Kidney (tissue), 22 donors: ENCODE measurements at places on chromosomes 3 and 15.

DNA sequence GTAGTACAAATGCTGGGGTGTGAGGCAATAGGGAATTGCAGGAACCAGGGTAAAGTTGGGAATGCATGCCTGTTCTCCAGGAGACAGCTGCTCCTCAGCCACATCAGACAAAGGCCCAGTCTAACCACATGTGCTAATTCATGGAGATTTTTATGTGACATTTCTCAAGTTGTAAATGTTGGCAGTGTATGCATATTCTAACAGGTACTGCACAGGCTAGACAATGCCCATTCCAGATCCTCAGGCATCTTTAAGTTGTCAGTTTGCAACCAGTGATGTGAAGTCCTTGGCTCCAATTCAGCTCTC is 84.9 kb downstream of the EEFSEC start:
- no peak for DNase-seq

DNA sequence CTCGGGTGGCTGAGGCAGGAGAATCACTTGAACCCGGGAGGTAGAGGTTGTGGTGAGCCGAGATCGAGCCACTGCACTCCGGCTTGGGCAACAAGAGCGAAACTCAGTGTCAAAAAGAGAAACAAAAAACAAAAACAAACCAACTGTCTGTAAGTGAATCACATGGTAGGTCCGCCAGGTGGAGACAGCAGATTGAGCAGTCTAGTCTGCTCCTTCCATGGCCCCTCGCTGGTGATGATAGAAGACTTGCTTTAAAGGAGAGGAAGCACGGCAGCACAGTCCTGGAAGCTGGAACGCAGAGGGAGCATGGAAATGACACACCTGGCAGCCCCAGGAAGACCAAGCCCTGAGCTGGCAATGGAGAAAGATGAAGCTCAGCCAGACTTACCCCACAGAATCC is 31.4 kb upstream of the MGLL start:
- DNase-seq, result no peak

- DNase-seq, result no peak
These were observed 176.9 kb upstream of the ANKRD28 start for GRCh38 chr3:15974647-15975046.

DNA sequence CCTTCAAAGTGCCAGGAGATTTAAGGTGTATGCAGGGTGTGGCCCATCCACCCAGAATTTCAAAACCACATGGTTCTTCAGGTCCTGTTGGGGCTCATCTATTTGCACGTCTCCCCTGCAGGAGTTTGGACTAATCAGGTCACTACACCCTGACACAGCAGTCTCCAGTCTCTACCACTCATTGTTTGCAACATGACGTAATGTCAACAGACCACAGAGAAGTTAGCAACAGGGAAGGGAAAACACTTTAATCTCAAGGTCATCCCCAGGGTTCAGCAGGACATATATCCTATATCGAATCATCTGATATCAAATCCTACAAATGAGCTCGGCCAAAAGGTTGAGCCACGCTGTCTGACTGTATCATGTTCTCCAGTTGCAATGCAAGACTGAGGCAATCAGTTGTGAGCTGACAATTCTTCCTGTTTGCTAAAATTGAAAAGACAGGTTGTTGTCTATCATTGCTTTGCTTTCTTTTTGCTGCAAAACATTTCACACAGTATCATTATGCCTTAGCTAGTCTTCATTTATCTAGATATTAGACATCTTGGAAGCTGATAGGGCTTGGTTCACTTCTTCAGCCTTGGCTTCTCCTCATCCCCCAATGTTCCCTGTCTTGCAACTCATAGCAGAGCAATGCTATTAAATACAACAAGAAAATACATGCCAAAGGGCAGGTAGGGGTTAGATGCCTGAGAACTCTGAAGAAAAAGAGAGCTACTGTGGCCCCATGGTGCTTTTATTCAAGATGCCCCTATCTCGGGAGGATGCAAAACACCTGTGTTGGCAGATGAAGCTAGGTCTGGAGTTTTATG is 13.4 kb upstream of the LEKR1 start:
- no peak for DNase-seq

DNA sequence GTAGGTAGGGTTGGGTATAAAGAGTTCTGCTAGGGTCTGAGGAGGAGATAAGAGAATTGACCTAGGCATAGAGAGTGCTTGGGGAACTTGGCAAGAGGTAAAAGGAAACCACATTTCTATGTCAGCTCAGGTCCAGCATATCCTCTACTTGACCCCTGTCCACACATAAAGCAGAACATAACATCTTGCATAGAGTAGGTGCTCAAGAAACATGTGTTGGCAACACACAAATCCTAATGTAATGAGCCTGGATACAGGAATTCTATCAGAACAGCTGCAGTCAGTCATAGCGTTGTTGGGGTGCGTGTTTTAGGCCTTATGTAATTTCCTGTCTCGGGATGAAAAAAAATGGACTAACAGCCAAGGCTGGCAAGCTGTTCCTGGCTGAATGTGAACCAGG is 35.0 kb upstream of the PLCL2 start:
- DNase-seq, result no peak

DNA sequence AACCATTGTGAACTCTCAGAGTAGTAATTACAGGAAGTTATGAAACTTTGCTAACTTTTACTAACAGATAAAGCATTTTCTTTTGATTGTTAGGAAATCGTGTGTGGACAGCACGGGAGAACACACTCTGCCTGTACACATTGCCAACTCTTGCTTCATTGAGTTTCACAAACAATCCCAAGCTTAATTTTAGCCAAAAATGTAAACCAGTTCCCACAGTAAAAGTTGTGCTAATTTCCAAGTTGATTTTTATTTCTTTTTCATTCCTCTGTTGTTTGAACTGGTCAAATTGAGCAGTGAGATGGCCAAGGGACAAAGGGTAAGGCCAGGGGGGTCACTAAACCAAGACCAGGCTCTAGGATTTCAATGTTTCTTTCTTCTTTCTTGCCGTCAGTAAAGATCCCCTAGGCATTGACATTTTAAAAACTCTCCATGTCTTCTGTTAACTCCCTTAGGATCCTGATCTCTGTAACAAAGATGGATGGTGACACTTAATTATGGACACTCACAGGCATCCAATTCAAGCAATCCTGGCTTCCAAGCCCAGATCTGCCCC is 414.9 kb downstream of the RBMS3 start:
- DNase-seq, result peak; percentile 11

GRCh38 chr3:52248816-52249547 is 3.4 kb downstream of the PPM1M start:
- DNase-seq, result no peak

DNA sequence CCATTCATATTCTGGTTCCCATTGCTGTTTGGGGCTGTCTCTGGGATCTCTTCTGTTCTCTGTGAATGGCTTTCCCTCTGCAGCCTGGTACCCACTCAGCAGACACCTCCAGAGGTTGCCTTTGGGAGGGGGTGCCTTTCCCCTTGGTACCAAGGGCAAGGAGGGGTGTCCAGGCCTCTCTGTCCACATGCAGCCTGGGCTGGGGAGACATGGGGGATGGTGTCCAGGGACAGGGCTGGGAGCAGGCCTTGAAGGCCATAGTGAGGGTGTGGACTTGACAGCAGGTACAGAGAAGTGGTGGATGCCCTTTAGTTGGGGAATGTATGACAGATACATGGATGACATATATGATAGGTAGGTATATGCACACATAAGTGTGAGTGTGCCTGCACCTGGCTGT is 83.7 kb downstream of the PLXNA1 start:
- no peak for DNase-seq

DNA sequence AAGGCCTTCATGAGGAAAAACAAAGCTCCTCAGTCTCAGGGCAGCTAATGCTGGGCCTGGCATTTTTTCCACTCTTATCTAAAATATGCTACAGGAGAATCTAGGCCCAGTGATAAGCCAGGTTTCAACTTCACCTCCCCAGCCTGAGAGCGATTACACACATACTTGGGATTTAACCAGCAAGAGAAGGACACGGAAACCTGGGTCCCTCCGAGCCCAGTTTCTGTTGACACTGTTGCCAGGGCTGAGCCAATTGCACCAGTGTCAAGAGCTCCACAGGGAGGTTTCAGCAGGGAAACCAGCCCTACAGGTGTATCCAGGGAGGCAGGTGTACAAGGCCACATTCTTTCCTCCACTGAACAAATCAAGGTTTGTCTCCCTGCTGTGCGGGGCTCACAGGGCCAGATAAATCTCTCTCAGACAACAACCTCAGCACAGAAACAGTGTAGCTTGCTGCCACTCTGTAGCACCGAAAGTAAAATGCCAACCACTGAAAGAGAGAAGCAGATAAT is 85.4 kb downstream of the MAGI1 start:
- DNase-seq, result peak; percentile 77

GRCh38 chr3:101667844-101668243 is 9.1 kb downstream of the ZBTB11 start:
- DNase-seq, result no peak

- DNase-seq, result no peak
These were observed 100.9 kb downstream of the CLSTN2 start for GRCh38 chr3:140035871-140036270.

DNA sequence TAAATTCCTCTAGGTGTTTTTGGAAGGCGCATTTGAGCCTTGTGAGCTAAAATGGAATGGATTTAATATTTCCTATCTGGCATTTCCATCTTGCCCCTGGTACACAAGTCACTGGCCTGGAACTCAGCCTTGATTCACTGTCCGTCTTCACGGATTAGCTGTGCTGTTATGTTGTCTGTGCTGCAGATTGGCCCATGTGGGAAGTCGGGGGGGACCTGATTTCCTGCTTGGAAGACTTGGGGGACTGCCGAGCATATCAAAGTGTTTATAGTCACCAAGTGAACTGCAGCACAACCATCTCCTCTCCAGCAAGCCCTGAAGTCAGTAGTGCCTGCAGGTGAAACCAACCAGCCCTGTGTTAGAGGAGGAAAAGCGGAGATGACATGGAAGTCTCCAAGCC is 12.2 kb downstream of the GHRL start:
- DNase-seq, result no peak

- no peak for DNase-seq
These were observed 14.3 kb downstream of the SEMA7A start for GRCh38 chr15:74419432-74419831.

DNA sequence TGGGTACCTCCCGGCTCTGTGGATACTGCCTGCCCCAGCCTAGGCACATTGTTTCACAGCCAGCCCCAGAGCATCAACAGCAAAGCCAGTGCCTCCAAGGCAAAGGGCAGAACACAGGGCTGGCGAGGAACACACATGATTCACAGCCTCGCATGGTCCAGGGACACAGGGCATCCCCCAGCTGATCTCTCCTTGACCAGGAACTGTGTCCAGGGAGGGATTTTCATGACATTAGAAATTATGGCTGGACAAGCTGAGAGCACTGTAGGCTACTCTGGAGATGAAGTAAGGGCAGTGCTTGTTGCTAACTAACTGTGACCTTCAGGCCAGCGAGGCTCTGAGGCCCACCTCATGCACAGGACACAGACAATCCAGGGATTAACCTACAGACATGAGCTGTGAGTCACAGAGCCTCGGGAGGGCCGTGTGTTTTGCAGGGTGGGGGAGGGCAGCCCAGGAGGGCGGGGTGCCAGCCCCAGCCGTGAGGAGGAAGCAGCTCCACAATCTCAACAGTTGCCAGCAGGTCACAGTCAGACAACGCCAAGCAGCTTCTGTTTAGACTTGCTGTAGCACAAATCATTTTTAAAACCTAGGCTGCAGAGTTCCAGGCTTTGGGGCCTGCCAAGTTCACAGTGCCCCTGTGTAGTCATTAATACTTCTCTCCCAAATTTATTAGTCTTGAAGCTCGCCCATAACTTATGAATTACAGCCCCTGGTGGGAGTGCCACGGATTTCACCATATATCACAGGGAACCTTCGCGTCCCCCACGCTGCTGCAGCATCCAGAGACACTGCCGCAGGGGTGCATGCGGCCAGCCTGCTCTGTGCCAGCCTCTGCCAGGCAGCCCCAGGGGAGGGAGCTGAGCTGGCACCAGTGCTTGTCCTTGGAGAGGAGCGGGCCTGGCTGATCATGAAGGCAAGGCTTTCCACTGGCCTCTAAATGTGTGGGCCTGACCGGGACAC is 114.7 kb downstream of the ETFA start:
- DNase-seq, result peak; percentile 80

DNA sequence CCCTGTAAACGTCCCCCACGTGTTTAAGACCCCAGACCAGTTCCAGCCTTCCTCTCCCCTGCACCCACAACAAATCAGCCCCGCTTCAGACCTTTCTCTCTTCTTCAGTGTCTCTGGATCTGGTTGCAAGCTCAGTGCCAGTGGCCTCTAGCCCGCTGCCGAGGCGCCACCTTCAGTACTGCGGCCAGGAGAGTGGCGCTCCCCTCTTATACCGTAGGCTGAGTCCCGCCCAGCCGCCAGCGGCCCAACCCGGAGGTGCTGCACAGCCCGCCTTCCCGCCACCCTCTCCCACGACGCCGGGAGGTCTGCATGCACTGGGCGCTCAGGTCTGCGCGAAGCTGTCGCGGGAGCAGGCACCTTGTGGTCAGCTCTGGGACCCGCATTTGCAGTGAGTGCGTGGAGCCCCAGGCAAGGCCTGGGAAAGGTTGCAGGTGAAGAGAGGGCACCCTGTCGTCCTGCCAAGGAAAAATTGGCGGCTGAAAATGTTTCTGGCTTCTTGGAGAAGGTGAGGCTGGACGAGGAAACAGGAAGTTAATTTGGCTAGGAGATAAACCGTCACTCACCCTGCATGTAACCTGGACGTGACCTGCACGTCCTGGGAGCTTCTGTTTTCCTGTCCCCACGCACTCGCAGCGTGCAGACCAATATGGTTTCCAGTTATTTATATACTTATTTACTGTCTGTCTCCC is at the start of gene C2CD4B:
C2CD4B (minus strand) TSS at position 182 of the 689 bp plus-strand sequence. CDS start 301 bp downstream, outside the sequence.
- peak; percentile 81 for DNase-seq

DNA sequence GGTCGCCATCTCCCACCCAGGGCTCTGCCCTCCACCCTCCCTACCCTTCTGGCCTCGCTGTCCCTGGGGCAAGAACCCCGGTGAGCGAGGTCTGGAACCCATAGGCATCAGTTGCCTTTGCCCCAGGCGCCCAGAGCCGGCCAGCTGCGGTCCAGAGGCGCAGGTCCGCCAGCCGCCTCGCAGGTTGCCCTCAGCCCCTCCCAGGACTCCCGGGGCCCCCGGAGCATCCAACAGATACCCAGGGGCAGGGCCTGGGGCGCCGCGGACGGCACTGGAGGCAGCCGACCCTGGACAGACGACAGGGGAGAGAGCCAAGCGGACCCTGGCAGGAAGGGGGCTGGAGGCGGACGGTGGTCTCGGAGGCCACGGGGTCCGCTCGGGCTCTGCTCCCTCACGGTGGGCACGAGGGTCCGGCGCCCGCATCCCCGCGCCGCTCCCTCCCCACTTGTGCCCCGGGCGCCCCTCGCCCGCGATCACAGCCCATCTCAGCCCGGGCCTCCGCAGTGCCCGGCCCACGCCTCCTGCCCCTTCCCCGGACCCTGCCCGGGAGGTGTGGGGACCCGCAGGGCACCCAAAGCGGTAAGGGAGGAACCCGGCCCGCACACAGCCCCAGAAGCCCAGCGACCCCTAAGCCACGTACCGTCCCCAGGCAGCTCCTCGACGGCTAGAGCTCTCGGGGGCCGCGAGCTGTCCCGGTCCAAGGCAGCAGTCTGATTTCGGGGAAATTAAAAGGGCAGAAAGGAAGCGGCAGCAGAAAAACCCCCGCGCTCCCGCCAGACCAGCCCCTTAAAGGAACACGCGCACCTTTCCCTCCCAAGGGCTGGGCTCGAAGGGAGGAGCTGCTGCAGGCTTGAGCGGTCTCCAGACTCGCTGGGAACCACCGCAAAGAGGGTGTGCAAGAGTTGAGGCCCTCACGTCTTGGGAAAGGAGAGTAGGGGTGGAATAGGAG is at the start of gene HAPLN3:
HAPLN3 (minus strand) TSS at position 726 of the 949 bp plus-strand sequence. CDS start 8,246 bp downstream, outside the sequence.
- peak; percentile 72 for DNase-seq

GRCh38 chr15:83816124-83816883 is 162.4 kb downstream of the ADAMTSL3 start:
- no peak for DNase-seq

- DNase-seq, result peak; percentile 66
These were observed 513.7 kb downstream of the FOXP1 start for GRCh38 chr3:71069797-71070196.
